ENCODE measurements at places on chromosomes 6 and 20. TPM values are rescaled to one million over a fixed set of nuclear protein-coding genes. Genes with fewer than 3 reads are reported as not detected.

DNA sequence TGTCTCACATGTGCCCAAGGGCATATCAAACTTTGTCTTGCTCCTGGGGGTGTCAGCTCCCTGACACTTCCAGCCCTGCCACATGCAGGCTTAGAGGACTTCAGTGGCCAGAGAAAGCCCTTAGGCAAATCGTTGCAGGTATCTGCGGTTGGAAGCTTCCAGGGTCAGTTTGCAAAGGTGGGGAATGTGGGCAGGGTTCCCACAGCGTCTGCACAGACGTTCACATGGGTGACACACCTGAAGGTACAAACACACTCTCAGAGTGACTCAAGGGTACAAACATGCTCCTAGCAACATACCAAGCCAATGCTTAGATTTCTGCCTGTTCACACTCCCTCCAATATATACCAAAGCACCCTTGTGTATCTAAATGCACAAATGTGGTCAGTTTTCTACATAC lies 30.0 kb downstream of the VSTM2L start:
- H3K4me1 ChIP-seq: no peaks in the 10 kb centered on the region
- no peaks in the 10 kb centered on the region for H3K36me3 ChIP-seq
- no peaks in the 10 kb centered on the region for H3K27me3 ChIP-seq
- DNase-seq: no peak

- no peaks in the 10 kb centered on the region for H3K27me3 ChIP-seq
- H3K27ac ChIP-seq: no peak overlapping the region
- H3K36me3 ChIP-seq: no peaks in the 10 kb centered on the region
- no peaks in the 10 kb centered on the region for H3K4me1 ChIP-seq
- no peak for DNase-seq
Measured at GRCh38 chr20:11060423-11061185, 386.8 kb upstream of the JAG1 start.

TFAP2B gene
- not detected for total RNA-seq

GRCh38 chr20:41014561-41015088 lies 14.0 kb upstream of the TOP1 start:
- H3K4me3 ChIP-seq: no peak overlapping the region
- peaks cover 32% of the 10 kb centered on the region for H3K4me1 ChIP-seq
- no peaks in the 10 kb centered on the region for H3K27me3 ChIP-seq
- no peak for DNase-seq
- no peak overlapping the region for H3K27ac ChIP-seq
- H3K36me3 ChIP-seq: no peaks in the 10 kb centered on the region

DNA sequence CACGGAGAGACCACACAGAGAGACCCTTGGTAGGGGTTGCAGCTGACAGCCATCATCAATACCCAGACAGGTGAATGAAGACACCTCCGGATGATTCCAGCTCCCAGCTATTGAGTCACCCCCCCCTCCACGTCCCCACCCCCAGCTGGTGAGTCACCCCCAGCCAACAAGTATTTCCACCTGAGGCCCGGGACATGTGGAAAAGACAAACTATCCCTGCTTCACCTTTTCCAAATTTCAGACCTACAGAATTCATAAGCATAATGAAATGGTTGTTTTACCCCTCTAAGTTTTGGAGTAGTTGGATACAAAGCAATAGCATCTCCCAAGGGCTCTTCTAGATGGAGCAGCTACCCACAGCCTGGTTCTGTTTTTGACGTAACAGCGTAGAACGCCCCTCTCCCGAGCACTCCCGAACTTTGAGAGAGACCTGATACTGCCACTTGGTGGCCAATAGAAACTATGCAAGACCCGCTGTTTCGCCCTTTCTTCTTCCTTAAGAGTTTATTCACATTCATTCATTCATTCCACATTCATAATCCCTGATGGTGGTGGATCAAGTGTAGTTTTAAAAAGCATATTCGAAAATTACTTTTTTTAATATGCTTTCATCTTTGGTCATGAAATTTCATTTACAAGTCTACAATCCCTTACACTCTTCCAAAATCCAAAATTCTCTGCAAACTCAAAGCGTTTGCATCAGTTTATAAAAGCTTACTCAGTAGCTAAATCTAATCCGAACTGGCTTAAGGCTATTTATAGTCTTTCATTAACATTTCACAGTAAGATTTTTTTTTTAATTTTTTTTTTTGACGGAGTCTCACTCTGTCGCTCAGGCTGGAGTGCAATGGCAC lies 15.1 kb upstream of the PPP1R16B start:
- H3K27me3 ChIP-seq: no peaks in the 10 kb centered on the region
- no peaks in the 10 kb centered on the region for H3K4me1 ChIP-seq
- H3K4me3 ChIP-seq: no peak overlapping the region
- H3K27ac ChIP-seq: no peak overlapping the region
- no peak for DNase-seq
